ENCODE measurements at places on chromosomes 2 and 18. TPM values are rescaled to one million over a fixed set of nuclear protein-coding genes. Genes with fewer than 3 reads are reported as not detected.

Gene NDC80
- polyA plus RNA-seq: 18.1 TPM

Gene HADHA
- 111 TPM for polyA plus RNA-seq

Gene HTR2B
- polyA plus RNA-seq: 1.8 TPM

Gene SERPINB13
- not detected for polyA plus RNA-seq

Gene LBX2
- polyA plus RNA-seq: 0.37 TPM

Gene GALR1
- not detected for polyA plus RNA-seq

Gene STK11IP
- 21.0 TPM for polyA plus RNA-seq

All from BJ (cell line).